ENCODE measurements at places on chromosomes 6 and 20.

GRCh38 chr6:165831812-165832510 is 168.9 kb upstream of the PDE10A start:
- no peak for DNase-seq

DNA sequence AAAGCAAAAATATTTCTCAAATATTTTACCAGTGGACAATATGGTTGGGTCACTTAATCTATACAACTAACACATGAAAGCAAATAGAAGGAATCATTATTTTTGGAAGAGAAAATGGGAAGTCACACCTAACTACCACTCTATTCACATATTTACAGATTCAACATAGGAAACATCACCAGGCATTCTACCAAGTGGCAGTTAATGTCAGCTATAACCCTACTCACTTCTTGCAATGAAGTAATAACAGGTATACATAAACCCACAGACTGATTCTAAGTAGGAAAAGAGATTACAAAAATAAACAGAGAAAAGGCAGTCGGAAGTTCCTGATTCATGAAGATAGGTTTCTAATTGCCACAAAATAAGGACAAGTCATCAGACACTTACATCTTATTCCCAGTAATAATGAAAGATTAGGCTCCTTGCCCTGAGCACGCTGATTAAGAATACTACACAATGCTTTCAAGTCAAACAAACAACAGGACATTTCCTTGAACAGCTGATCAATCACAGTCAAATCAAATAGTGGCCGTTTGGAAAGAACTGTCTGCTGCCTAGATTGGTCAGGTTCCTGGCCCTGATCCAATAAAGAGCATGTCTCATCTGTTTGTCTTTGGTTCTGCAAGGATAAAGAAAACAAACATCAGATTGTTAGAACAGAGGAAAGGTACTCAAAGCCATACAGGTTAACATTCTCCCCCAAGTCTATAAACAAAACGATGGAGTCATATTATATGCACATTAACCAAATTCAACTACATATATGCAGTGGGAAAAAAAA is 79.2 kb upstream of the PLN start:
- DNase-seq, result no peak

DNA sequence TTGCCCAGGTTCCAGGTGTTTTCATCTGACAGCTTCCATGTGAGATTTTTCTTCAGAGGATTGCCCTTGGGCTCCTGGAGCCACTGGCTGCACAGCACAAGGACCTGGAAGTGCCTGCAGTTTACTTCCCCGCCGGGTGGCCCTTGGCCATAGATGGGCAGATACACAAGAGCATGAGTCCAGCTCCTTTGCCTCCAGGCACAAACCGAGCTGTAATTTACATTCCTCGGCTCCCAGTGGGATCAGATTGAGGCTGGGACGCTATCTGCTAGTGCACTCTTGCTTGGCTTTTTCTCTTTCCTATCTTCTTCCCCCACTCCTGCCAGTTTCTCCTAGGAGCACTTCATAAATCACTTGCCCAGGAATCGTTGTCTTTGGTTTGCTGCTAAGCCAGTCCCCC is 85.4 kb upstream of the RALY start:
- no peak for DNase-seq

GRCh38 chr6:1409774-1410465 is 20.5 kb downstream of the FOXF2 start:
- DNase-seq, result no peak

DNA sequence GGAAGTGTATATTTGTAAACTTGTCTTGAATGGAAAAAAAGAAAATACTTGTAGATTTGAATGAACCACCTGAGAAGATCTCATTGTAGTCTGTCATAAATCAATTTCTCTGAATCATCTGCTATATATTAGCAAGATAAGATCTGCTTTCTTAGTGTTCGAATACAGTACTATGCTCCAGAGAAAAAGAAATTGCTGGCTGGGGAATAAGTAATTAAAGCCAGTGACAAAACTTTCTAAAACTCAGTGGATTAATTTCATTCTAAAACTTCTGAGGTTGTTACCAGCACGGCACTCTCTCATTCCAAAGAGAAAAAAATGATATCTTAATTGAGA is 22.4 kb upstream of the MROH8 start:
- DNase-seq, result no peak

GRCh38 chr20:45105317-45105716 is 4.4 kb upstream of the KCNS1 start:
- DNase-seq, result no peak

DNA sequence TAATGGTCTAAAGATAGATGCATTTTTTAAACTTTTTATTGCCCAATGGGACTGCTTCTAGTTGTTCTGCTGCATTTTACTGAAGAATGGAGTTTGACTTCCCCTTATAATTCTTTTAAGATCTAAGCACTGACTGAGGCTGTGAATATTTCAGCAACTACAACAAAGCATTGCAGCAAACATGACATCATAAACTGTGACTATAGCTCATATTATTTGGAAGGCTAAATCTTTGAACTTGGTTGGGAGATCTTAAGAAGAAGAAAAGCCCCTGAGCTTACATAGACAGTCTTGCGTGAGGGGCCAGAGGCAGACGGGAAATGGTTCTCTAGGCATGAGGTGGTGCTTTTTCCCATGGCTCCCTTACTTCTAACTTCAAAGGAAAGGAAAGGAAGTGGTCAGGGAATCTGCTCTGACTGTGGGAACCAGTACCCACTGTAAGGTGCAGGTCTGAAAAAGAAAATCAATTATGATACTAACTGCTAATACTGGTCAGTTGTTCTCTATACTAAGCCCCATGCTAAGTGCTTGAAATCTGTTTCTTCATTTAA is 14.8 kb downstream of the HEY2 start:
- no peak for DNase-seq

DNA sequence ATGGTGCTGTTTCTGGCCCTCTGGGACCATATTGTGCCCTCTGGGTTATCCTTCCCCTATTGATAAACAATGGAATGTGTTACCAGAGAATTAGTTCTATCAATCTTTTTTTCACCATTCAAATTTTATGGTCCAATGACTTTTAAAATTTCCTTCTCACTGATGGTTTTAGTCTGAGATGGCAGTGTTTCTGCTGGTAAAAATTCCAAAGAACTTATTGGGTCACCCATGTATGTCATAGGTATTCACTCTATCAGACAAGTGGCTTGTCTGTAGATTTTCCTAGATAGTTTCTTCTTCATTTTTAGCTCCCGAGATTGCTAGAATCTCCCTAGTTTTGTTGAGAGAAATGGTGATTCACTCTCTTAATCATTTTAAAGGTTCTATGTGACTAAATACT is 357.2 kb upstream of the RGS17 start:
- DNase-seq, result no peak

- no peak for DNase-seq
Measured at GRCh38 chr20:39069976-39070375, 107.8 kb downstream of the DHX35 start.

DNA sequence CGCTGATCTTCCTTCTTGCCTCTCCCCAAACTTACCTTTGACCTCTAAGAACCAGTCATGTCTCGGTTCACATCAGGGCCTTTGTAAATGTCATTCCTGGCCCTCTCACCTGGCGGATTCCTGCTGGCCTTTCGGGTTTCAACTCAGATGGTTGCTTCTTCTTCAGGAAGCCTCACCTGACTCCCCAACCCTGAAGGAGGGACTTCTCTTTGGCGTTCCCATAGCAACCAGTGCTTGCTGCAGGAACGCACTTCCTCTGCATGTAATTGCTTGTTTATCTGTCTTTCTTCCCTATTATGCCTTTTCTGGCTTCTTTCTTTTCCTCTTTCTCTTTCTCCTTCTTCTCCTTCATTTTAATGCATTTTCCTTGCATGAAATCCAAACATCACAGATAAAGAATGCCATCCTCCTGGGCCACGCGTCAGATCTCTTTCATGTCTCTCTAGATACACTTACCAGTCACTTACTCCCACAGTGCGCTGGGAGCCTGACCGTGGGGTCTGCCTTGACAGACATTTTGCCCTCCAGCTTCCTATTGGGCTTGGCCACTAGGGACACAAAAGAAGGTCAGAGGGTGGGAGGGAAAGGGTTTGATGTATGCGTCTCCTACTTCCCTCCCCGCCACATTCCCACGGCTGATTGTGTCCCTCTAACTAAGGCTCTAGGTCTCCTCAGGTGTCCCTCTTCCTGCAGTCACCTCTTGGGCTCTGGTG is 295.7 kb upstream of the TSHZ2 start:
- no peak for DNase-seq

- no peak for DNase-seq
Measured at GRCh38 chr6:21791056-21791455, 197.5 kb downstream of the SOX4 start.

DNA sequence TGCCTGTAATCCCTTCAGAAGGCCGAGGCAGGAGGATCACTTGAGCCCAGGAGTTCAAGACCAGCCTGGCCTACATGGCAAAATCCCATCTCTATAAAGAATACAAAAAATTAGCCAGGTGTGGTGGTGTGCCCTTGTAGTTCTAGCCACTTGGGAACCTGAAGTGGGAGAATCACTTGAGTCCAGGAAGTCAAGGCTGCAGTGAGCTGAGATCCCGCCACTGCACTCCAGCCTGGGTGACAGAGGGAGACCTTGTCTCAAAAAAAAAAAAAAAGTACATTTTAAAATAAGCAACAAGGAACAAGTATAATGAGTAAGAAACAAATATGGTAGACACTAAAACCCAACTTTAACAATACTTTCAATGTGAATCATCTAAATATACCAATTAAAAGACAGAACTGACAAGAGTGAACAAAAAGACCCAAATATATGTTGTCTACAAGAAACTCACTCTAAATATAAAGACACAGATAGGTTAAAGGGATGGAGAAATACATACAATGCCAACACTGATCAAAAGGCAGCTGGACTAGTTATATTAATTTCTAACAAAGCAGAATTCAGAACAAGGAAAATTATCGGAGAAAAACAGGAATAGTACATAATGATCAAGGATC is 37.7 kb downstream of the RANBP9 start:
- DNase-seq, result no peak

DNA sequence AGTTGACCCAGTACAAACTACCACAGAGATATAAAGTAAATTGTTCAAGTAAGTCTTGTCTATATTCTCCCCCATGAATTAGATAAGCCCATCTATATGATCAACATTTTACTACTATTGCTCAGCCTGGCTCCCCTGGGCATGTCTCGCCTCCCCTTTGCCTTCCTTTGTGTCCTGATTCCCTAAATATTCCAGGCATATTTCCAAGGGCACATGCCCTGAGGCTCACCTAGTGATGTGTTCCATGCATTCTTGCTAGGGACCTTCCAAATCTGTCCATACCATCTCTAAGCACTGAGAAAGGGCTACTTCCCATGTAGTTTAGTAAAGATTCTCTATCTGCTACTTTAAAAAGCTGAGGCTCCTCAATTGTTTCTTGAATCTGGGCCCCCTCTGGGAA is 309.5 kb upstream of the PRND start:
- no peak for DNase-seq

GRCh38 chr6:37011656-37012378 is 6.4 kb downstream of the FGD2 start:
- DNase-seq, result no peak

- DNase-seq, result no peak
Measured at GRCh38 chr6:149499066-149499465, 14.3 kb upstream of the ZC3H12D start.

DNA sequence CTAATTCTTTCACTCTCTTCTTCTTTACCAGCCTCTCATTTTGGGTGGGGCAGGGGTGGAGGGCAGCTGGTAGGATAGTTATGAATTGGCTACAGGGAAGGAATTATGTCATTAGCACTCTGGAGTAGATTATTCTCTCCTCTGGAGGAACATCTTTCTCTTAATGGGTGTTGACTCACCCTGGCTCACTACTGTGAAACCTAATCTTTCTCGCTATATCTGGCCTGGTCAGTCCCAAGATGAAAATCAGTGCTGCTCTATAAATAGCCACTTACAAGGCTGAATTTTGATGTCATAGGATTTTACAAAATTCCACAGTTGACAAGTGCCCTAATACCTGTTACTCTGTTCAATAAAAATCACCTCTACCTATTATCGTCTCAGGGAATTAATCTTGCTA is 151.3 kb downstream of the COL9A1 start:
- DNase-seq, result no peak

- DNase-seq, result no peak
Measured at GRCh38 chr20:577167-577791, 32.8 kb downstream of the TCF15 start.

DNA sequence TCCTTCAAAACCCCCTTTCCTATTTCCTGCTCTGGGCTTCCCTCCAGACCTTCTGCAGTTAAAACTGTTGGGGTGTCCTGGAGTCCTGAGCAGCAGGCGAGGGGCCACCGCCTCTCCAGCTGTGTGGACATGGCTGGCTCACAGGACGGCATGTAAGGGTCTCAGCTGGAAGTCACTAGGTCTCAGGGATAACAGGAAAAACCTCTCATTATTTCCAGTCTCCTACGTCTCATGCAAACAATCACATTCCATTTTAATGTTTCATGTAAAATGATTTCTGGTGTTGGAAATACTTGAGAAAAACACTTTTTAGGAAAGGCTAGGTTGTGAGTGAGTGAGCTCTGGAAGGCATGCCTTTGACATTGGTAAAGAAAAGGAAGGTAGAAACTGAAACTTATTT is 158.7 kb downstream of the SCML4 start:
- DNase-seq, result no peak

DNA sequence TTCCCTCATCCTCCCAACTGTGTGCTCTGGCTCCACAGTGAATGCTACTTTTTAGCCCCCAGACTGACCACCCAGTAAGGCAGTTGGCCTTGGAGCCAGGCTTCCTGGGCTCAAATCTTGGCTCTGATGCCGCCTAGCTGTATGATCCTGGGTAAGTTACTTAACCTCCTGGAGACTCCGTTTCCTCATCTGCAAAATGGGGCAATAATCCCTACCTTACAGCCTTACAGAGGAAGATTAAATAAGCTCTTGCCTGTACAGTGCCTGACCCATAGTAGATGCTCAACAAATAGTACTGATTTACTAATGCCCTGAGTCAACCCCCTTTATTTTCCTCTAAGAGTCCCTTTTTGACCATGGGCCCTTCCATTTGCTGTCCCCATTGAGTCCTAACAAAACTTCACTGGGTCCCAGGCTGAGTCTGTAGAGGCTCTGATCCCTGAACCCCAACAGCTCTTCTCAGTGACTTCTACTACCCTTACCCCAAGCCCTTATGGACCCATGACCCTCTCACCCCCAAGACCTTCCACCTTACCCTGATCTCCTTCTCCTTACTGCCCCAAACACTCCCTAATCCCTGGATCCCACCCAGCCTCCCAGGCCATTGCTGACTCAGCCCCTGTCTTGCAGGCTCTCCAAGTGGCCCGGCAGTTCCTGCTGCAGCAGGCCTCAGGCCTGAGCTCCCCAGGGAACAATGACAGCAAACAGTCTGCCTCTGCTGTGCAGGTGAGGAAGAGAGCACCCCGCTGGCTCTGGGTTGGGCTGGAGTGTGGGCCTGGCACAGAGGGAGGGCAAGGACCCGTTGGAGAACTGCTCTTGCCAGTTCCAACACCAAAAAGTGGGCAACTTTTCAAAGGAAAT is 31.4 kb downstream of the FOXP4 start:
- peak; percentile 54 for DNase-seq

DNA sequence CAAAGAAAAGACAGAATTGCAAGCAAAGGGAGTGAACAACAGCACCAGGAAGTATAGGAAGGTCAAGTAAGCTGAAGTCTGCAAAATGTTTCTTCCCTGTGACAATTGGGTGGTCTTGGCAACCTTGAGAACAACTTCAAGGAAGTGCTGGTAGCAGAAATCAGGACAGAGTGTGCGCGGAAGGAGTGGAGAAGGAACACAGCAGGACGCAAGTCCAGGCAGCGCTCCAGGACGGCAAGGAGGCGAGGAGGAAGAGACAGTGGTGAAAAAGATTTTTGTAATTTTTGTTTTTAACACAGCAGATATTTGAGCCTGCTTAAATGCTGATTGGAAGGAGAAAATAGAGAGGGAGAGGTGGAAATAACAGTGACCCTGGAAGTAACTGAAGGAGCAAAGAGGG is 141.7 kb downstream of the F13A1 start:
- DNase-seq, result no peak

Measured in NCI-H187 (cell line).